ENCODE measurements at places on chromosomes 6 and 20. TPM values are rescaled to one million over a fixed set of nuclear protein-coding genes. Genes with fewer than 3 reads are reported as not detected.

DNA sequence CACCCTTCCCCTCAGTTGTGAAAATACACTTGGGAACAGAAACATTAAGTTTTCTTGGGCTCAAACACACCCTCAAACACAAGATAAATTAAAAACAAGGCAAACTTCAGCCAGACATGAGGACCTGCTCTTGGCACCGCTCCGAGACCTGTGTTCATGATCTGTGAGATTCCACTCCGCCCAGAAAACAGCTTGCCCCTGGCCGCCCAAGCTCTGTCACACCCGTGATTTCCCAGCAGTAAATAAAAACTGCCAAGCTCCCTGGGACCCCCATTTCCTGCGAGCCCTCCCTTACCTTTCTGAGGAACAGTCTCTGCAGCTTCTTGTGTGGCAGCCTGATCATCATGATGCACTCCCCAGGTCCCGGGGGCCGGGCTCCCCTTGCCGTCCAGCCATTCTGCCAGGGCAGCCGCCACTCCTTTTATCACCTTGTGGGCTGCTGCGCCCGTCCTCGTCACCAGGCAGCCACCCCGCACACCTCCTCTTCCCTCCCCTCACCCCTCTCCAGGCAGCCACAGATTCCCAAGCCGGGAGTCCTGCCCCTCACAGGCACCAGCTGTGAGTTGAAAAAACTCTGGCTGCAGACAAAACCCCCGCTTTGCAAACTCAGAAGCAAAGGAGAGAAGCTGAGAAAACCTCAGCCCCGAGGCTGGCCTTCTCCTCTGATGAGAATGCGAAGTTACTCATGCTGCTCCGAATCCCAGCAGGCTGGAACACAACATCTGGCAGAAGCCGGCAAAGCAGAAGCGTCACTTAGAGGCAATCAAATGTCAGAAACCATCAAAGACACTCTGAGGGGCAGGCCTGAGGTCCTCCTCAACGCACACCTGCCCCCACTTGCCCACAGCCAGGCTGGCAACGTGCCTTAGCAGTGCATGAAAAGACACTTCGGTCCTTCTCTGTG is 130.4 kb upstream of the RPS6KA2 start:
- DNase-seq, result peak; percentile 25

DNA sequence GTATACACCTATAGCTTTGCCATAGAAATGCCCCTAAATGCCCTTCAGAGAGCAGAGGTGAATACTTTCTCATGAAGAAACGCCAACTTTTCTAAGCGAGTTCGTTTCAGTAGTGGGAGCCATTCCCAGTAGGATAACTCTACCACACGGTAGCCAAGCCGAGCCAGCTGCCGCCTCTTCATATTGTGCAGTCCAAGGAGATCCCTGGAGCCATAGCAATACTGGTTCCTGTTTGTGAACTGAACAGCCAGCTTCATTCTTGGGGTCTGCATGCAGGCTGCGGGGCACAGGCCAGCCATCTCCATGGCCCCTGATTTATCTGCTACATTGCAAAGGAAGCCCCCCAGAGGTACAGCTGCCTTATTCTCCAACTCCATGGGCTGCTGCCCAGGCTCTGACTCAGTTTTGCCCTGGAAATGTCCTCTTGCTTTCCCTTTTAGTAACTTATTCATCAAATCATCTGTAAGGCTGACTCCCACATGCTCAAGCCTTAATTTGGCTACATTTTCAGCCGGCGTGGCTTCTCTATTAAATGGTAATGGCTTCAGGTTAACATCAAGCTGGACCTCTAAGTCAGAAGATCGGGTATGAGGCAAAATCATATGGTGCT is 12.8 kb downstream of the FASTKD5 start:
- no peak for DNase-seq

- DNase-seq, result peak; percentile 6
These were observed 35.3 kb downstream of the KCTD20 start for GRCh38 chr6:36478051-36478526.

- no peak for DNase-seq
These were observed 93.7 kb downstream of the PSMB1 start for GRCh38 chr6:170459451-170459850.

GRCh38 chr6:122877302-122877701 is 88.2 kb downstream of the SMPDL3A start:
- no peak for DNase-seq

DNA sequence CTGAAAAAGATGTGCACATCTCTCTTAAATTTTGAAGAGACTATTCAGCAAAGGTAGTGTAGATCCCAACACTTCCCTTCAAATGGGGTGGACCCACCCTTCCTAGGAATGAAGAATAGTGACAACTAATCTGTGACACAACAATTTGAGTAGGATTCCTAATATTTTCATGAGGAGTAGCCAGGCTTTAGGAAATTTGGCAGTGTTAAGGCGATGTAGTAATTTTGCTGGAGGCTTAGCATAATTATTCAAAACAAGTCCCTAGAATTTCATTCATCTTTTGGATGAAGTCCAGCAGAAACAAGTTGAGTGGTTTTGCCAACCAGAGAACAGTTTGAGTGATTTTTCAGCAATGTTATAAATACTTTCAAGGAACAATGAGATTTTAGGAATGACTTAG is 52.4 kb downstream of the ELOVL4 start:
- DNase-seq, result peak; percentile 10

DNA sequence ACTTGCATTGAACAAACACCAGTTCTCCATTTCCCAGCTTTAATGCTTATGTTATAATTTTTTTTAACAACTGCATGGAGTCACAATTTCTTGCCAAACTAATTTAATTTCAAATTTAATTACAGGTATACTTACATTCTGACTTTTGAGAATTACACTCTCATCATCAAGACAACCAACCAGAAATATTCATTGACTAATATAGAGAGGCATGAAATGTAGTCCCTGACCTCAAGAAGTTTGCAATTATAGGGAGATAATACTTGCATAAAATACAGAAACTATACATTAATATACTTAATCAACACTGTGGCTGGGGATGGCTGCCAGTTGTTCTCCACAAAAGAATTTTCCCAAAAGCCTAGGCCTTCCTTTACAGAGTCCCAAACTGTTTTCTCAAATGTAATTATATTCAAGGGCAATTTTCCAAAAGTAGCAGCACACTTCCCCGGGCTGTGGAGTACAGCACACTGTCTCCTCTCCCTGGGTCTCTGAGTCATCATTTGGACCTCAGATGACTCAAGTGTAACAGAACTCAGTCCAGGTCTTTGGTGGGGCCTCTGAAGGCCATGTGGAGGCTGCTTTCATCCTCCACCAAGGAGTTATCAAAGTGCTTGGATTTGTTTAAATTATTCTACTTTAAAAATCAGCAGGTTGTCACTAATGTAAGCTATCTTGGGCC is 114.1 kb downstream of the KIF16B start:
- peak; percentile 85 for DNase-seq

GRCh38 chr6:107413966-107414645 is 45.3 kb downstream of the PDSS2 start:
- DNase-seq, result no peak

DNA sequence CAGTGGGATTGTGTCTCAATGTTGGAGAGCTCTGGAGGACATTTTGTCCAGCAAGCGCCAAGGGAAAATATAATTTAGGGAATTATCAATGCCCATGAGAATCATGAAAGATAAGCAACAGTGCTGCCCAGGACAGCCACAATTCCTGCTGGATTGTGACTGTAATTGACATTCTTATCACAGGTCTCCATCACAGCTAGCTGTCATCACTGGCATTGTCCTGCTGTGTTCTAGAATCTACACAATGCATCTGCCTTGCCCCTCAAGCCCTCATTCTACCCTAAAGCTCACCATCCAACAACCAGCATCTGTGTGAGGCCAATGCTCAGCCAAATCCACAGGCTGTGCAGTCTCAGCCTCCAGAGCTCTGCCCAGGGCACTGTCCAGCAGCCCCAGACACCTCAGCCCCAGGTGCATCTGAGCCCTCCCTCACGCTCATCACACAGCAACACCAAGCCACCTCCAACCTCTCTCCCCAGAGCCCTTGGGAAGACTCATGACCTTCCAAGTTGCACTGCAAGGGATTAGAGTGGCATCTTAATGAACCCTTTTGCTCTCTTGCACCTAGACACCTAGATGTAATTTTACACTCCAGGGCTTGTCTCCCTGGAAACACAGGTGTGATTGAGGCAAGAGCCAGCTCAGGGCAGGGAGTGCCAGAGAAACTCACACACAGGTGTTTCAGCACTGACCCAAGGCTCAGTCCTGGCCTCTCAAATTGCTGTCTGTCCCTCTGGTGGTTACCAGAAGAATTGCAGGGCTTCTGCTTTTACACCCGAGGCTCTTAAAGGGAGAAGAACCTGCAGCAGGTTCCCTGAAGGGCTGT is 85.2 kb upstream of the PHACTR3 start:
- DNase-seq, result peak; percentile 18

GRCh38 chr20:4905613-4906012 is 95.7 kb downstream of the SLC23A2 start:
- DNase-seq, result no peak

FUT9 gene
- not detected for total RNA-seq

LZTS3 gene
- total RNA-seq, result 6.7 TPM

ZBP1 gene
- total RNA-seq, result not detected

Measured in LHCN-M2 (cell line).